ENCODE measurements at places on chromosomes 1 and 21.

- no peak for DNase-seq
Observed at GRCh38 chr1:65670518-65670917, 122.2 kb upstream of the PDE4B start.

DNA sequence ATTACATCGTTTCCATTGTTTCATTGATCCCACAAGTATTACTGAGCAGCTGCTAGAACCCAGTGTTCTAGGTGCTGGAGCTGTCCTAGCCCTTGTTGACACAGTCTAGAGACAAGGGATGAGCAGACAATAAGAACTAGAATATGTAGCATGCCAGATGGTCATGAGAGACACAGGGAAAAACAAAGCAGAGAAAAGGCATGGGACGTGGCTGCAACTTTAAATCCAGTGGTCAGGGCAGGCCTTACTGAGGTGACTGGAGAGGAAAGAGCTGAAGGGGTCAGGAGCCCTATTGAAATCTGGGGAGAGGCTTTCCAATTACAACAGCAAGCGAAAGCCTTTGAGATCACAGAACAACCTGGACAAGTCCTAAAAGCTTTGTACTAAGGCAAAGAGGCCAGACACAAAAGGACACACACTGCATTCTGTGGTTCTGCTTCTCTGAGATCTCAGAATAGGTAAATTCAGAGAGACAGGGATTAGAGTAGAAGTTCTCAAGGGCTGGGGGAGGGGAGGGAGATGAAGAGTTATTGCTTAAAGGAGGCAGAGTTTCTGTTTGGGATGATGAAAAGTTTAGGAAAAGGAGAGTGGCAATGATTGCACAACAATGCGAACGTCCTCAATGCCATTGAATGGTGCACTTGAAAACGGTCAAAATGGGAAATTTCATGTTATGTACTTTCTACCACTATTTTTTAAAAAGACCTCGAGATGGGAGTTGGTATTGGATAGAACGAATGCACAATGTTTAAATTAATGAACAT is 467.4 kb upstream of the VAMP3 start:
- no peak for DNase-seq

DNA sequence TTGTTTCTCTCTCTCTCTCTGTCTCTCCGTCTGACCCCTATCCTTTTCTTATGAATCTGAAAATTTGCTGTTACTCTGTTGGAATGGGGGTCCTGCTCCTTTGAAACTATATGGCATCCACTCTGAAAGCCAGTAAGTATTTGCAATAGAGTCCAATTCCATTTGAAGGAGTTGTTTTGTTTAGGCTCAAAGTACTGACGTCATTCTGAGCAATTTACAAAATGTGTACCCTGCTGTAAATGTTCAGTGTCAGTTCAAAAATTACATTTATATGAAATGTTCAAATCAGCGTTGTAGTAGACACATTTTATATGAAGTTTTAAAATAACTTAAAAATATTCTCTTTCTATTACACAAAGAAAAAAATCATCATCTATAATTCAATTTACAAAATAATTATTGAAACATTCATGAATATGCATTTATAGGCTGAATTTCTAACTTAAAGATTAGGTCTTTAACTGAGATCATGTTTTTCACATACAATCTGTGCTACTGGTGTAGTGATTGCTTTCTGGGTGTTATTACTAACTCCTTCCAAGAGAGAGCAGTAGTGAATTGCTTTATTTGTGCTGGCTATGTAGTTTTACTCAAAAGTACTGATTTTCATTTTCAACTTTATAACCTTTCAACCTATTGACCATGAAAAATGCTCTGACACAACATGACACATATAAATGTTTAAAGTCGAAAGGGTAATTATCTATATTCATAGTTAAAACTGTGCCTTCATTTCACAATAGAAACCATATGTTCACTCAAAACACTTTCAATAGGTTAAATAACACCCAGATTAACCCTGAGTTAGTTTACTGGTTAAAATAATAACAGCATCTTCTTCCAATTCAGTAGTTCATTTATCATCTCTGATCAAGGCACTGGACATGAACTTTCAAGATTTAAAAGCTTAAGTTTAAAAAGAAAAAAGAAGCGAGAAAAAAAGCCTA is 253.1 kb upstream of the ADGRL4 start:
- no peak for DNase-seq

GRCh38 chr1:152170287-152170905 is 11.4 kb upstream of the RPTN start:
- DNase-seq = no peak

DNA sequence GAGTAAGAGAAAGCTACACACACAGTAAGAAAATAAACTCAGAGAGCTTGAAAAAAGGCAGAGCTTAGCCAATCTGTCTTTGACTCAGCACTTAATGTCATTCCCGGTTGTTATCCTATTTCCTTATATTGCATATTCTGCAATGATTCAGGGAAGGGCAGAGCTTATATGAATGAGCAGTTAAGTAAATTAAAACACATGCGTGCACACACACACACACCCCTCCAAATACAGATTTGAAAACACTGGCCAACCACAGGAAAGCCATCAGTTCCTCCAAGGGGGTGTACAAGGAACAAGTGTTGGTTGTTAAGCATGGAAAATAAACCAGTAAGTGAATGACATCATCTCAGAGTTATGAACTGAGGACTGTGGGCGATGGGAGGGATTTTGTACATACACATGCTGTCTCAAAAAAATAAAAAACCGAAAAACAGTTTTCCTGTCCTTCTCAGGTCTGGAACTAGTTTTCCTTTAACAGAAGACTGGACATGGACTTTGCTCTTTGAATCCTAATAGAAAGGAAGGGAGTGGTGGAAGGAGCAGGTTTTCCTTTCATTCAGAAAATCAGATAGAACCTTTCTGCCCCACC is 1.0 kb downstream of the IQGAP3 start:
- no peak for DNase-seq

GRCh38 chr1:239914751-239915231 is 176.9 kb upstream of the FMN2 start:
- no peak for DNase-seq
